ENCODE measurements at places on chromosomes 1 and 21. TPM values are rescaled to one million over a fixed set of nuclear protein-coding genes. Genes with fewer than 3 reads are reported as not detected.

Gene PCP4
- total RNA-seq: not detected

Gene HTR6
- total RNA-seq: not detected

Gene PTPN14
- total RNA-seq: 29.7 TPM

DNA sequence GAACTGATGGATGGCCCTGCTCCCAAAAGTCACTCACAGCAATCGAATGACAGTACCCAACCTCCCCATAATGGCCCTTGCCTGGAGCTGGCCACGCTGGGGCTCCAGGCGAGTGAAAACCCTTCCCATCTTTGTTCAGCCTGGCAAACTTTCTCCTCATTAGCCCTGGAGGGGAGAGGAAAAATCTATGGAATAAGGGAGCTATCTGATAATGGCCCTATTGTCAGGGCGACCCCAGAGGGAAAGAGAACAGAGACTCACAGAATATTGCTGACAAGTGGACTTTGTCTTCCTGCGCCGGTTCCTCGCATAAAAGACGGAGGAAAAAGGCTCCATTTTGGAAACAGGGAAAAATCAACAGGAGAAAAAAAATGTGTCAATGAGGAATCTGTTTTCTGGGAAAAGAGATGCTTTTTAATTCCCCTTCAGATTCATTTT lies 13.0 kb upstream of the ARHGEF16 start:
- no peaks in the 10 kb centered on the region for H3K27me3 ChIP-seq
- H3K27ac ChIP-seq: no peak overlapping the region
- no peaks in the 10 kb centered on the region for H3K4me1 ChIP-seq
- no peak overlapping the region for H3K4me3 ChIP-seq
- no peak for DNase-seq

GRCh38 chr21:15560383-15561056 lies 169.3 kb upstream of the USP25 start:
- H3K27me3 ChIP-seq: peaks cover 2% of the 10 kb centered on the region
- H3K36me3 ChIP-seq: no peaks in the 10 kb centered on the region
- peak; percentile 34 for DNase-seq
- no peak overlapping the region for H3K4me3 ChIP-seq
- H3K27ac ChIP-seq: no peak overlapping the region
- peaks cover 2% of the 10 kb centered on the region for H3K4me1 ChIP-seq

DNA sequence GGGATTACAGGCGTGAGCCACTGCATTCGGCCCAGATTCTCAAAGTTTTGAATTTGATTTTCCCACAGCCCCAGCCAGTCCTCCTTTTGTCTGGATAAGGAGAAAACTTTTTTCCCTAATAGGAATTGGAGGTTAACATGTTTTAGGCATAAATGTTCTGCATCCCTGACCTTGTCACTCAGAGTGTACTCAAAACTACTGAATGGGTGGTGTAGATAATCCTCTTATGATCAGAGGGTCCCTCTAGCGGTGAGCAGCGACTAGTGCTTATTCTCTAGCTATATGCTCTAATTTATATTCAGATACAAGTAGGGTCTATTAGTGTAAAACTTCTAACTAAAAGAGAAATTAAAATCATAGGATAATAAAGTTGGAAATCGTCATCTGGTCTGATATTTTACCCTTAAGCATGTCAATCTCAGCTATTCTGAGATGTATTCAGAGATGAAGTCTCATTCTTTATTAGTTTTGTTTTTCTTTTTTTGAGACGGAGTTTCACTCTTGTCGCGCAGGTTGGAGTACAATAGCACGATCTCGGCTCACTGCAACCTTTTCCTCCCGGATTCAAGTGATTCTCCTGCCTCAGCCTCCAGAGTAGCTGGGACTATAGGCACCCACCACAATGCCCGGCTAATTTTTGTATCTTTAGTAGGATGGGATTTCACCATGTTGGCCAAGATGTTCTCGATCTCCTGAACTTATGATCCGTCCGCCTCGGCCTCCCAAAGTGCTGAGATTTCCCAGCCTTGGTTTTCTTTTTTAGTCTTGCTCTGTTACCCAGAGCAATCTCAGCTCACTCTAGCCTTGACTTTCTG lies 2.7 kb upstream of the PSMD4 start:
- peaks cover 37% of the 10 kb centered on the region for H3K36me3 ChIP-seq
- no peak overlapping the region for H3K27ac ChIP-seq
- DNase-seq: peak; percentile 88
- H3K4me3 ChIP-seq: no peak overlapping the region

GRCh38 chr1:180057883-180058396 lies 96.7 kb upstream of the QSOX1 start:
- H3K4me3 ChIP-seq: no peak overlapping the region
- peaks cover 5% of the 10 kb centered on the region for H3K4me1 ChIP-seq
- no peaks in the 10 kb centered on the region for H3K27me3 ChIP-seq
- H3K27ac ChIP-seq: no peak overlapping the region
- DNase-seq: no peak

DNA sequence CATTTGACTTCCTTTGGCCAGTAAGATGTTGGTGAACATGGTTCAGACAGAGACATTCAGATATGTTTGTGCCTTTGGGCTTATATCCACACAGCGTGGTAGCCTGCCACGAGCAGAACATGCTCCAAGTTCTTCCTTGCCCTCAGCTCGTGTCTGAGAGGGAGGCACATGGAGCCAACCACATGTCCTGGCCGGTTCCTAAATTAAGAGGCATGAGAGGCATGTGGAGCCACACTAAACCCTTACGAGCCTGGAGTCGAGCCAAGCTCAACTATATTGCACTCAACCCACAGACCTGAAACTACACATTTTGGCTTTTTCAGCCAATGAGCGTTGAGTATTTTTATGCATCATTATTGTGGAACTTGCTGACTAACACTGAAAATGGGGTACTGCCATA lies 133.7 kb upstream of the KCNK1 start:
- no peaks in the 10 kb centered on the region for H3K36me3 ChIP-seq
- no peaks in the 10 kb centered on the region for H3K4me1 ChIP-seq

DNA sequence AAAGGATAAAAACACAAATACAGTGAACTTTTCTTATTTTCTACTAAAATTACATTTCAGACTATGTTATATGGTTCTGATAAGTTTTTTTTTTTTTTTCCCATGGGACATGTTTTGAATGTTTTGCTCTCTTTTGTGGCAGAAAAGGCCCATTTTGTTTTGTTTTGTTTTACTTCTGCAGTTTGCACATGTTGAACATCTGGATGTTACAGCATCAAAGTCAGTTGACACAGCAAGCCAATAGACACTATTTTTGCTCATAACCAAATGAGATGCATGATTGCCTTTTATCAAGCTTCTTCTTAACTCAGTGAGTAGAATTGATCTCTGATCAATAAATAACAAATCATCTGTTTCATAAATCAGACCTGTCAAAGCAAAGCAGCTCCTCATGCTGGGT lies 904.2 kb downstream of the ADGRL2 start:
- no peaks in the 10 kb centered on the region for H3K36me3 ChIP-seq
- no peak for DNase-seq
- H3K27ac ChIP-seq: no peak overlapping the region
